ENCODE measurements at places on chromosomes 2 and 18.

- no peak for DNase-seq
These were observed 56.4 kb upstream of the CCDC141 start for GRCh38 chr2:179106342-179106675.

- DNase-seq = no peak
These were observed 144.7 kb downstream of the TRIB2 start for GRCh38 chr2:12861344-12861930.

GRCh38 chr2:128808462-128809258 lies 490.0 kb upstream of the HS6ST1 start:
- no peak for DNase-seq

DNA sequence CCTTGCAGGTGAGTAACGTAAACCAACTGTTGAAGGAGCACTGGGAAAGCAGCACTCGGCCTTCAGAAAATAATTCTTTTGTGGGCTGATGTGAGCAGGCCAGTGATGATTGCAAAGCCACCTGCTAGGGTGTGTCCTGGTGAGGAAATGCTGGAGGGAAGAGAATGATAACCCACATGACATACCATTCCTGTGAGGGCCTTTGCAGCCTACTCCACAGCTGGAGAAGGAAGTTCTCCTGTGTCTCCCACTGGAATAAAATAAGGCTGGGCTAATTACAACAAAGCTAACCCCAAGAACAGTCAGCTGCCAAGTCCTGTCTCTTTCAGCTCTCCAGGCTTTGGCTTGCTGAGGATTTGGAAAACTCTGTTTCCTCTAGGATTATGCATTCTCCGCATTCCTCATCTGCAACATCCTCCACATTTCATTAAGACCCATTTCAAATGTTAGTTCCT lies 16.7 kb upstream of the DSG1 start:
- DNase-seq = no peak

DNA sequence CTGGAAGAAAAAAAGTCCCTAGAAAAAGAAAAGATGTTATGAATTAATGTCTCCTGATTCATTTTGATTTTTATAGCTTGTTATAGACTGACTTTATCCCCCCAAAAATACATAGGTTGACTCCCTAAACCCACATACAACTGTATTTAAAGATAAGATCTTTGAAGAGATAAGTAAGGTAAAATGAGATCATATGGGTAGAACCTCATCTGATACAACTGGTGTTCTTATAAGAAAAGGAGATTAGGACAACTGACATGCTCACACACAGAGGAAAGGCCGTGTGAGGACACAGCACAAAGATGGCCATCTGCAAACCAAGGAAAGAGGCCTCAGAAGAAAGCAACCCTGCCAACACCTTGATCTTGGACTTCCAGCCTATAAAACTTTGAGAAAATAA lies 117.5 kb downstream of the CD226 start:
- no peak for DNase-seq

DNA sequence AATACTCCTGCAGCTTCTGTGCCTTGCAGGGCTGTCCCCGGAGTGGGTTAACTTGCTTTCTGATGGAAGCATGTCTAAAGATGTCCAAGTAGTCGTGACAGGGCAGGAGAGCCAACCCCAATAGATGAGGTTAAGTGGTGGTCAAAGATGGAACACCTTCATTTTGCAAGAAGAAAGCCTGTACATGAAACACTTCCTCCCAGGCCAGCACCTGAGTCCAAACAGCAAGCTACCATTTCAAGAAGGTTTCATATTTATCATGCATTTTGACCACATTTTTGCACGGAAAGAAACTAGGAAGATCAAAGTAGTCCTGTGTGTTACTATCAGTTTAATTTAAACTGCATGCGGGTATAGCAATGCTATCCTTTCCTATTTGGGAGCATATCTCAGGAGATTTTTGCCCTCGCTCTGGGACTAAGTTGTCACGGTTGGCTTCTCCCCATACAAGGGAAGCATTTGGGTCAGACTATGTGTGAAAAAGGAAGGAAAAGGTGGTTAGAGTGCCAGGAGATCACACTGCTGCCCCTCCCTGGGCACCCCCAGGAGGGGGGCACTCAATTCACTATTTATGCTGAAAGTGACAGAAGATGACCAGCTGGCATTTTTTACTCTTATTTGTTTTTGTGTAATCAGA lies 187.6 kb downstream of the ZNF521 start:
- no peak for DNase-seq

GRCh38 chr2:183898641-183899040 lies 699.7 kb upstream of the ZNF804A start:
- DNase-seq = no peak

Measured in stimulated activated CD8-positive, alpha-beta memory T cell treated with anti-CD3 and anti-CD28 coated beads, Interleukin-7, amount 100 ng/mL, for 1 hour (primary cell).